ENCODE measurements at places on chromosomes 7 and 10. TPM values are rescaled to one million over a fixed set of nuclear protein-coding genes. Genes with fewer than 3 reads are reported as not detected.

DNA sequence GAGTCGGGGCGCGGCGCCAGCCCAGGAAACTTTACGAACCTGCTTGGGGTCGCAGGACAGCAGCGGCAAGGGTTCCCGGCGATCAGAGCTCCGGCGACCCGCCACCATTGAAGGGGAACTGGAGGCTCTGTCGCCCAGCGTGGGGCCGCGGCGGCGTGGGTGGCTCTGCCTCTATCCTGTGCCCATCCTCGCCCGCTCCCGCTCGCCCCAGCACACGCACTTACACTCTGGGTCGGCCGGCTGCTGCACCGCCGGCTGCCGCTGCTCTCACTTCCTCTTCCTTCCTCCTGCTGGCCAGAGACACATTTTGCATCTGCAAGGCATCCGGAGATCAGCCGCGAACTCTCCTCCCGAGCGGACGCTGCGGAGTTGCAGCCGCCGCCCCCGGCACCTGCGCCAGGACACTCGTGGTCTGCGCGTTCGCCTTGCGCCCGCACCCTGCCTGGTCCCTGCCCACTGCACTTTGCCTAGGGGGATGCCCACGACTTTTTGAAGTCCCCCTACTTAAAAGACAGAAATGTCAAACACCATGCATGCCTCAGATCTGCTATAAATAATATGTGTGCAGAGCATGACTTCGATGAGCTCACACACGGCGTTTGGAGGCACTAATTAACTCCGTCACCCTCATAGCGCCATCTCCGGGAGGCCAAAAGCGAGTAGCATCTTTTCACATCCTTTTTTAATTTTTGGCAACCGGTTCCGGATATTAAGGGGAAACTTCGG, at the start of gene ELMO1:
Gene ELMO1, minus strand, starts transcription at position 229 of the 726 bp plus-strand sequence. CDS start 106,174 bp downstream, outside the sequence.
- H3K27me3 ChIP-seq = peaks cover 6% of the 10 kb centered on the region
- H3K4me3 ChIP-seq = peak within 1 kb of the TSS; percentile 46
- peak; percentile 89 for DNase-seq
- no peak within 1 kb of the TSS for H3K27ac ChIP-seq

GRCh38 chr7:8251195-8251594, 10.8 kb downstream of the ICA1 start:
- no peaks in the 10 kb centered on the region for H3K4me1 ChIP-seq
- no peaks in the 10 kb centered on the region for H3K27me3 ChIP-seq
- H3K36me3 ChIP-seq = no peaks in the 10 kb centered on the region
- no peak overlapping the region for H3K4me3 ChIP-seq
- no peak for DNase-seq
- no peak overlapping the region for H3K27ac ChIP-seq

The PTF1A gene
- total RNA-seq = not detected

The CRPPA gene
- total RNA-seq = 2.4 TPM

The CYP3A7 gene
- total RNA-seq = not detected

DNA sequence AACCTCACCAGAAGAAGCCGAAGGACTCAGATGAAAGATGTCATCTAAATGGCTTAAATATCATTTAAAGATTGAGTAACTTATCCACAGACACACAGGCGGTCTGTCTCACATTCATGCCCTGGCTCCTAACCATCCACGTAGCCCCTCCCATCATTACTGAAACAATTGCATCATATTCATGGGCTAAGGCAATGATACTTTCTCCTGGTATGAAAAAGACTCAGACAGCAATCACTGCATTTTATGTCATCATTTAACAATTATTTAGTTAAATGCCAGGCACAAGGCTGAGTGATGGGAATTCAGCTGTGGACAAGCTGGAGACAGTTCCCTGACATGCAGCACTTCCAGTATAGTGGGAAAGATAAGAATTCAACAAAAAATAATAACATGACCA, 11.2 kb upstream of the TECTB start:
- no peaks in the 10 kb centered on the region for H3K36me3 ChIP-seq
- peaks cover 20% of the 10 kb centered on the region for H3K4me1 ChIP-seq
- peak overlapping the region; percentile 22 for H3K27ac ChIP-seq

DNA sequence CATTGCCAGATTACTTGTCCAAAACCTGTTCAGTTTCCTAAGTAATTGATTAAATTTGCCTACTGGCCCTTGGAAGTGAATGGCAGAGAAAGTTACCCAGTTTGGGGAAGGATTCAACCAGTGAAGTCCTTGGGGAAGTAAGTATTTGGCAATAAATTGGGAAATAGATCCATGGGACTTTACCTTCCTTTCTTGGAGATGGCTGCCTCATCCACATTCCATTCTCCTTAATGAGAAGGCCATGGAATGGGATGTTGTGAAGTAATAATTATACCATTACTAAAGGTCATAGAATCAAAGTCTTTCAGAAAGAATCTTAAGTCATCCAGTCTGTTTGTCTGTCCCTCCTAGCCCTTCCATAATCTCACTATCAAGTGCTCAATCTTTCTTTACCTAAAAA, 4.5 kb upstream of the COPG2 start:
- no peak for DNase-seq
- H3K4me1 ChIP-seq = peaks cover 10% of the 10 kb centered on the region
- no peak overlapping the region for H3K4me3 ChIP-seq

The ZNF22 gene
- 14.4 TPM for total RNA-seq

The SPDYE1 gene
- total RNA-seq = not detected

DNA sequence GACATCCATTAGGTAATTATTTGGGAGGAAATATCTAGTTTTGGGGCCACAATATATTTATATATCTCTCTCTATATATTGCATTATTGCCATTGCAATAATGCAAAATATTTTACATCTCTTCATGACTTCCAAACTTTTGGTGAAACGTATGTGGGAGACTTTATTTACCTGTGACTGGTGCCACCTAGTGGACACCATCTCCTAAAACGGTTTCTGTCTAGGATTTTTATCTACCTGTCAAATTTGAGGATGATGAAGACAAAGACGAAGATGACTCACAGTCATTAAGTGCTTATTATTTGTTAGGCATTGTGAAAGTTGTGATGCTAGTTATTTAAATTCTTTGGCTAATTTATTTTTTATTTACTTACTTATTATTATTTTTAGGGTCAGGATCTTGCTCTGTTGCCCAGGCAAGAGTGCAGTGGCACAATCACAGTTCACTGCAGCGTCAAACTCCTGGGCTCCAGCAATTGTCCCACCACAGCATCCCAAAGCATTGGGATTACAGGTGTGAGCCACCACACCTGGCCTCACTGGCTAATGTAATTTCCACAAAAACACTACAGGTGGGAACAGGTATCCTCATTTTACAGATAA, 18.7 kb upstream of the CBLL1 start:
- peak; percentile 65 for DNase-seq
- H3K27me3 ChIP-seq = peaks cover 27% of the 10 kb centered on the region

GRCh38 chr7:131745390-131746248, 189.2 kb upstream of the PODXL start:
- H3K27me3 ChIP-seq = no peaks in the 10 kb centered on the region
- H3K27ac ChIP-seq = no peak overlapping the region
- no peaks in the 10 kb centered on the region for H3K4me1 ChIP-seq
- H3K4me3 ChIP-seq = no peak overlapping the region
- no peaks in the 10 kb centered on the region for H3K36me3 ChIP-seq
- no peak for DNase-seq

DNA sequence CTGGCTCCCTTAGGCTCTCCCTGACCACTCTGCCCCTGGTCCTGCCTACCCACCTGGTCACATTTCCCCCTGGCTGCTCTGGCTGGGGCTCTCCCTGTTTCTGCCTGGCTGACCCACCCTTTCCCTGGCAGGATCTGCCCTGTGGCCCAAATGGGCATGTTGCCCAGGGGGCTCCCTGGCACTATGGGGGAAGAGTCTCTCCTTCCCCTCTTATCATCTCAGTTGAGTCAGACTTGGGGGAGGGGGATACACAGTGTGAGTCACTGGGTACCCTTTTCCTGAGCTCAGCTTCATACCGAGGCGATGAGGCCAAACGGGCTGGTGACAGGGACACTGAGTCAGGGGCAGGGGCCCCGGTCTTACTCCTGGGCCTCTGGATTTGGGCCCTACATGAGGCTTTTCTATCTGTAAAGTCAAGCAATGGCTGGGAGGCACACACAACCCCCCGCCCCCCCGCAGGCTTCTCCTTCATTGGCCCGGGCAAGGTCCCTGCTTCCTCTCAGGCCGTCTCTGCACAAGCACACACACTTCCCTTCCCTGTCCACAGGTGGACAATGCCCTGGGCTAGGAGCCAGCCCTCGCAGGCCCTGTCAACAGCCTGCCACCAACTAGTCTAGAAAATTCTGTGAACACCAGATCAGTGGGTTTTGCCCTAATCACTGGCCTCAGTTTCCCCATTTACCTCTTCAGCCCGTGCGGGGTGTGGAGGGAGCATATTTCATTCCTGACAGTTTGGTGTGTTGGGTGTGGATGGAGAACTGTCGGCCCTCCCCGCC, 627 bp upstream of the FLNC start:
- H3K4me3 ChIP-seq = peak overlapping the region; percentile 95
- H3K4me1 ChIP-seq = peaks cover 51% of the 10 kb centered on the region
- H3K36me3 ChIP-seq = peaks cover 2% of the 10 kb centered on the region
- H3K27me3 ChIP-seq = no peaks in the 10 kb centered on the region
- H3K27ac ChIP-seq = peak overlapping the region; percentile 80

GRCh38 chr10:13526948-13527863, 1.6 kb downstream of the BEND7 start:
- peaks cover 15% of the 10 kb centered on the region for H3K4me1 ChIP-seq
- DNase-seq = peak; percentile 98
- peaks cover 5% of the 10 kb centered on the region for H3K27me3 ChIP-seq
- H3K27ac ChIP-seq = peak overlapping the region; percentile 31
- H3K36me3 ChIP-seq = peaks cover 8% of the 10 kb centered on the region

- no peak overlapping the region for H3K4me3 ChIP-seq
- H3K4me1 ChIP-seq = no peaks in the 10 kb centered on the region
- H3K27ac ChIP-seq = no peak overlapping the region
- peak; percentile 36 for DNase-seq
Measured at GRCh38 chr10:1159131-1160061, 103.2 kb downstream of the WDR37 start.

The CPEB3 gene
- total RNA-seq = 1.2 TPM

GRCh38 chr7:47074702-47075153, 507.2 kb downstream of the TNS3 start:
- no peaks in the 10 kb centered on the region for H3K27me3 ChIP-seq
- no peaks in the 10 kb centered on the region for H3K36me3 ChIP-seq
- H3K27ac ChIP-seq = no peak overlapping the region
- DNase-seq = no peak

DNA sequence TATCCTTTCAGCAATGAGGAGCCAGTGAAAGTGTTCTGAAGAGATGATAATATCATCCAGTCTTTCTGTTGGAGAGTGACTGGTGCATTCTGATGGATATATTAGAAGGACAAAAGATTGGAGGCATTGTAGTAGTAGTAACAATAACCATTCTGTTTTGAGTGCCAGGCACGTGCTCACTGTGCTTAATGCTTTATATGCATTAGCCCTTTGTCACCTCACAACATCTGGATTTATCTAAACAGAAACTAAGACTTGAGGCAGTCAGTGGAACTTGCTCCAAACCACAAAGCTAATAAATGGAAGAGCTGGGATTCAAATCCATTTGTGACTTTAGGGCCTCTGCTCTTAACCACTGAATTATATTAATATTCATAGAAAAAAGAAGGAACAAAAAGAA, 84.5 kb upstream of the OIT3 start:
- no peak overlapping the region for H3K27ac ChIP-seq
- no peaks in the 10 kb centered on the region for H3K36me3 ChIP-seq
- no peak overlapping the region for H3K4me3 ChIP-seq
- no peaks in the 10 kb centered on the region for H3K27me3 ChIP-seq
- no peak for DNase-seq

GRCh38 chr7:22610951-22611757, 111.2 kb upstream of the STEAP1B start:
- H3K27me3 ChIP-seq = no peaks in the 10 kb centered on the region
- H3K36me3 ChIP-seq = no peaks in the 10 kb centered on the region
- H3K4me3 ChIP-seq = no peak overlapping the region
- peaks cover 30% of the 10 kb centered on the region for H3K4me1 ChIP-seq
- H3K27ac ChIP-seq = peak overlapping the region; percentile 65
- no peak for DNase-seq

The DKK1 gene
- total RNA-seq = 66.2 TPM

DNA sequence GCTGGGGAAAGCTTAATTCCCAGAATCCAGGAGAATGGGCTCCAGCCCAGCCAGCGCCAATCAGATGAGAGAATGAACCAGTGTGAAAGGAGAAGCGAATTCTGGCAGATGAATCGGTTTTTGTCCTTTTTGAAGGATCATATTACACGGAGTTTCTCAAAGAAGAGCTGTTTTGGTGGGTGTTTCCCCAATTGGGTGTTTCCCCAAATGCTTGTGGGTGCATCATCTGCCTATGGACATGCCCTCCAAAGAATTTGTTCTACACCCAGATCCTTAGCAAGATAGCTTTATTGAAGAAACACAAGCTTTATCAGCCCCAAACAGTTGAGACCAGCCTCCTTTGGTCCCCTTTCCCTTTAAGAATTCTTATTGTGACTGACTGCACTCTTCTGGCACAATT, 186.5 kb upstream of the GPR26 start:
- H3K27ac ChIP-seq = no peak overlapping the region
- no peak overlapping the region for H3K4me3 ChIP-seq
- H3K36me3 ChIP-seq = no peaks in the 10 kb centered on the region
- no peak for DNase-seq
- no peaks in the 10 kb centered on the region for H3K27me3 ChIP-seq
- H3K4me1 ChIP-seq = no peaks in the 10 kb centered on the region

GRCh38 chr7:20785157-20786048, 1.3 kb downstream of the SP8 start:
- H3K4me1 ChIP-seq = no peaks in the 10 kb centered on the region
- no peak overlapping the region for H3K4me3 ChIP-seq
- DNase-seq = no peak
- no peaks in the 10 kb centered on the region for H3K36me3 ChIP-seq
- H3K27ac ChIP-seq = no peak overlapping the region

DNA sequence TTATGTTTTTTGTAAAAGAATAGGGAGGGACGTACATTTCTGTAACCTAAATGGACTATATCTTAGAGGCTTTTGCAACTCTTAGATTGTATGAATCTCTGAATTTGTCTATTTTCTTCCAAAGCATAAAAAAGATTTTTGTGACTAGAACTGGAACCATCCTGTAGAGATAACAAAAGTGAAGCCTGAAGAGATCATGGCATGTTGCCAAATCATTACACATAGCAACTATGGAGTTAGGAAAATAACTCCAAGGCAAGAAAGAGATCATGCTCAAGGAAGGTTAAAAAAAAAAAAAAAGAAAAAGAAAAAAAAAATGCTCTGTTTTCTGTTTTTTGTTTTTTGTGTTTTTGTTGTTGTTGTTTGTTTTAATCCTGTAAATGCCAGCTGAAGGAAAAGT, 567.7 kb upstream of the ZWINT start:
- no peaks in the 10 kb centered on the region for H3K27me3 ChIP-seq
- no peak overlapping the region for H3K4me3 ChIP-seq
- H3K4me1 ChIP-seq = no peaks in the 10 kb centered on the region

All from osteoblast (primary cell).